Posterior cingulate gyrus (tissue), 11 donors: ENCODE measurements at places on chromosomes 5 and 9.

GRCh38 chr9:137452761-137453642, 6.1 kb downstream of the NSMF start:
- DNase-seq = peak; percentile 64

DNA sequence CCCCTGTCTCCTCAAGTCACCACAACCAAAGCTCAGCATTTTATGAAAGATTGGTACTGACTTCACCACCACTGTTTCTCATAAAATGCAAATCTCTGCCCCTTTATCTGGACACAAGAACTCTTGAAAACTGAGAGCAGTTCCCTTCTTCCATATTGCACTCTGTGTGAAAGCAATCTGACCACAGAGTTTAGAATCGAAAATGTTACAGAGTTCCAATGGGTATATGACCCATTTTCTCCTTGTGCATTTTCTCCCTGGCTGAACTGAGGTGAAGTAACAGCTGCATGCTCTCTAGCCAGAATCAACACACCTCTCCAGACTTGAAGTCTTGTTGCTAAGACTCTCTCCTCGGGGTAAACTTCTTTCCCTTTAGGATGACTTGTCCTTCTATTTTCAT, 111.0 kb upstream of the PLCXD3 start:
- DNase-seq = no peak

- DNase-seq = peak; percentile 71
Observed at GRCh38 chr9:137406876-137407589, 15.9 kb downstream of the EXD3 start.

DNA sequence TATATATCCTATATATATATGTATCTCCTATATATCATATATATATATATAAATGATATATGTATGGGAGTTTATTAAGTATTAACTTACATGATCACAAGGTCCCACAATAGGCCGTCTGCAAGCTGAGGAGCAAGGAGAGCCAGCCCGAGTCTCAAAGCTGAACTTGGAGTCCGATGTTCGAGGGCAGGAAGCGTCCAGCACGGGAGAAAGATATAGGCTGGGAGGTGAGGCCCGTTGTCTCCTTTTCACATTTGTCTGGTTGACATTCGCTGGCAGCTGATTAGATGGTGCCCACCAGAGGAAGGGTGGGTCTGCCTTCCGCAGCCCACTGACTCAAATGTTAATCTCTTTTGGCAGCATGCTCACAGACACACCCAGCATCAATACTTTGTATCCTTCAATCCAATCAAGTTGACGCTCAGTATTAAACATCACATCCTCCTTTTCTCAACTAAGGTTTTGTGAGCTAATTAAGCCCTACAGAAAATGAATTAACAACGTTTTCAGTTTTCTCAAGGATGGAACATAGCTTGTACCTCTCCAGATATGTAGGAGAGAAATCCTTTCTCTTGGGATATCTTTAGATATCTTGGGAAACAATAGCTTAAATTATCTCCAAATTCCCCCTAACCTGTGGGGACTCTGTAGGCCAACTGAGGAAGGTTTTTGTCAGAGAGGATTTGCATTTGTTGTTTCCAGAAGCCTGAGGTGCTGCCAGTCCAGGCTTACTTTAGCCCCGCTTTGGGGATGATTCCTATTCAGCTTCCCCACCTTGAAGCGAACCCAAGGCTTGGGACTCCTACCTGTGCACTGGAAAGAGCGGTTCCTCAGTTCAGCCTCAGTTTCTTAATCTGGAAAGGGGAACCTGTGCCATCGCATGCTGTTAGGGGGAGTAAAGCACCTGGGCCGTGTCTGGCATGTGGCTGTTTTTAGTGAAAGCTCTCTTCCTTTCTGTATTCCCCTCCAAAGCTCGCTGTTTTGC, 163.2 kb downstream of the CACNA1B start:
- DNase-seq = no peak

DNA sequence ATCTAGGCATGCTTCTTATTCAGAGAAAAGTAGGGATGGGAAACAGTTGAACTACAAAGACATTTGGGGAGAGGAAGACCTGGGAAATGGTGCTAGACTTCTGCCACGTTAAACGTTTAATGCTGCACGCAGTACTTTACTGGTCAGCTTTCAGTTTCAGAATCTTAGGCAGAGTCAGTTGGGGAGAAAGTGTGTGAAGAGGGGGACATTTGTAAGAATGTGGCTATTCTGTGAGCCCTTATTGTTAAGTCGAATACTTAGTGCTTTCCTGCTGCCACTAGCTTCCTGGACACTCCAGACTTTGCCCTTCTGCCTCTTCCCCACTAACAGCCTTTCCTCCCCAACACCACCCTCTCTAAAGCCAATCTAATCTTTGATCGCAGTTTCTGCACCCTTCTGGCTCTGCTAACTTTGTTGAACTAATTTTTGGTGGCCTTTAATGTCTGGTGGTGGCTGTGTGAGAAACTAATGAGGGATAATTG, 6.1 kb downstream of the CYSTM1 start:
- DNase-seq = no peak

DNA sequence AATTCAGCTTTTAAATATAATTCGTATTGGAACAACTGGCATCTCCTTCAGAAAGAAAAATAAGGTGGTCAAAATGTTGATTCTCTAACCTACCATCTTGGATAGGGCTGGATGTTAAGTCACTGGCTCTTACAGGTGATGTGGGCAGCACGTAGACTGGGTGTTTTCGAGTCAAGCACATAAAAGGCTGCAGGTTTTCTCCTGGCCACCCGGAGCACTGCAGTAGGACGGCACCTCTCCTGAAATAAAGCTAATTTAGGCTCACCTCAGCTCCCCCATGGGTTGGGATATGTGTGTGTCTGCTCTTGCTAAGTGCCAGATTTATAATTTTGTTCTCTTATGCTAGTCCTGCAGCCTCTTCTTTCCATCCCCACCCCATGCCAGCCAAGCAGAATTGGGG, 80.3 kb downstream of the IQGAP2 start:
- DNase-seq = no peak

DNA sequence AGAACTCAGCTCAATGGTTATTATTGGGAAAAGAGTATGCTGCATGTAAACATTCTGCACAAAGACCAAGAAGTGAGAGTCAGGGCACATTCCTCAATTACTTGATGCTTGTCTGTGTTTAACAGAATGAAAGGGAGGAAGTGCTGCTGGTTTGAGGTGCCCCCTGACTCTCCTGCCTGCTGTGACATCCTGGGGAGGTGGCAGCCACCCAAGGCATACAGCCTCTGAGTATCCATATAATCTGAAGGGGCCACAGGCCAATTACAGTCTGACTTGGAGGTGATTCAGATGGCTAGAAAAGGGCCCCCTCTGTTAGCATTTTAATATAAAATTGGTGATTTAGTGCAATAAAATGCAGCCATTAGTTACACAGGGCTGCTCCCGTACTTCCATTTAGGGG, 313.8 kb downstream of the ASTN2 start:
- DNase-seq = no peak

- no peak for DNase-seq
Observed at GRCh38 chr9:10678790-10679189, 66.0 kb upstream of the PTPRD start.

- no peak for DNase-seq
Observed at GRCh38 chr5:56677690-56678305, 137.6 kb upstream of the MAP3K1 start.

DNA sequence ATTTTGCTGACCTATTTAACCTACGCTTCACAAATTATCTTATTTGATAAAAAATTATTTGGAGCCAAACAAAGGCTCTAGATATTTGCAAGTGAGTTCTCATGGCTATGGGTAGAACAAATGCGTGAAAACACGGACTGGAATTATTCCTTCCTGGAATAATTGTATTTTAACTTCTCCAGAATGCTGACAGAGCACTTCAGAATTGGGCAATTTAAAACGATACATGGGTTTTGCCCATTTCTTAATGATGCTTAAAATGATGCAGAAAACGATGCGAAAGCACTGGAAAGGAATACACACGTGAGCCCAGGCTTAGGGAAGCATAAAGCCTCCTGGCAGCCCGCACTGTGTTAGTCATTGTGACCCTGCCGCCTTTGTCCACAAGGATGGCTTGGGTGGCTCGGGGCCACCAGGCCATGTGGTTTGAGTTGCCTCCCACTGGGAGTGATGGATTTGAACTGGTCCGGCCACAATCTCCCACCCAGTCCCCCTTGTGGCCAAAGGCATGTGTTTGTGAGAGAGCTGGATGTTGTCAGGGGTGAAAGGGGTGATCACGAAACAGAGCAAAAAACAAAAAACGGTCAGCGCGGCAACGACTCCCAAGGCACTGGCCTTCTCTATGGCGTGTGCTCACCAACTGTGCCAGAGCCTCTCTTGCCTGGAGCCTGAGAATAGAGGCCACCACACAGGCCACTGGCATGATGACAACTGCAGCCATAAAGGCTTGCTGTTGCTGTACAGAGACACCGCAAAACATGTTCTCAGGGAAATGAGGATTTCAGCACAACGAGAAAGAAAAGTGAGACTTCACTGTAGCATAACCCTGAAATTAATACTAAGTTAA, 234.2 kb upstream of the ADAMTS16 start:
- DNase-seq = peak; percentile 43

GRCh38 chr5:74953937-74954720, 87.9 kb upstream of the FAM169A start:
- no peak for DNase-seq

- peak; percentile 66 for DNase-seq
Observed at GRCh38 chr5:180810959-180811622, 8.5 kb upstream of the MGAT1 start.

DNA sequence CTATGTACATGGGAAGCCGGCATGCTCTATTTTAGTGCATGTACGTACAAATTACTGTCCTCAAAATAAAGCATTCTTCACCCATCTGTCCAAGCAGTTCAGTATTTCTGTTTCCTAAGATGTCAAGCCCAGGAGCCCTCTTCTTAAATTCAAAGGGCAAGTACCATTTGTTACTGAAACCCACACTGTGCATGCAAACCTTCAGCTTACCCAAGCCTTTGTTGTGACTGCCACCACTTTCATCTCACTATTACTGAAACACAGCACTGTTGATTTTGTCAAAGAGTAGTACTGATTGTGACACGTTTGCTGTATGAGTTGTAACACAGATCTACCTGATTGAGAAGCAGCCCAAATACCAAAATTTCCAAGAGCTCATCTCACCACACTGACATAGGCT, 390.4 kb upstream of the IZUMO3 start:
- no peak for DNase-seq

- DNase-seq = no peak
Observed at GRCh38 chr9:16060436-16061129, 507.7 kb downstream of the CCDC171 start.

DNA sequence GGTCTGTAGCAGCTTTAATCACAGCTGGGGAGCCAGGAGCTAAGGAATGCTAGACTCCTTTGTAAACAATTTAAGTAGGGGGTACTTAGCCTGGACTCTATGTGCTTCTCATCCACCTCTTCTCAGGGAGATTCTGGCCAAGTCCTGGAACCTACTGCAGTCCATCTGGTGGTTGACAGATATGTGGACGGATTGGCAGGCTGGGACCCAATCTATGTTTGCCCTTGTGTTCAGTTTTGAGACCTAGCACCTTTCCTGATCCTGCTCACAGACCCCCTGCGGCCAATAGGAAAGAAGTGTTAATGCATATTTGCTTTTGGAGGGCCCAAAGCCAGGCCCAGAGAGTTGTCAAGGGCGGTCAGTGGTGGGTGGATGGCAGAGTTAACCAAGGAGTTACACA, 6.4 kb downstream of the SLC22A5 start:
- DNase-seq = no peak

GRCh38 chr9:97767891-97768290, 70.8 kb upstream of the XPA start:
- no peak for DNase-seq

DNA sequence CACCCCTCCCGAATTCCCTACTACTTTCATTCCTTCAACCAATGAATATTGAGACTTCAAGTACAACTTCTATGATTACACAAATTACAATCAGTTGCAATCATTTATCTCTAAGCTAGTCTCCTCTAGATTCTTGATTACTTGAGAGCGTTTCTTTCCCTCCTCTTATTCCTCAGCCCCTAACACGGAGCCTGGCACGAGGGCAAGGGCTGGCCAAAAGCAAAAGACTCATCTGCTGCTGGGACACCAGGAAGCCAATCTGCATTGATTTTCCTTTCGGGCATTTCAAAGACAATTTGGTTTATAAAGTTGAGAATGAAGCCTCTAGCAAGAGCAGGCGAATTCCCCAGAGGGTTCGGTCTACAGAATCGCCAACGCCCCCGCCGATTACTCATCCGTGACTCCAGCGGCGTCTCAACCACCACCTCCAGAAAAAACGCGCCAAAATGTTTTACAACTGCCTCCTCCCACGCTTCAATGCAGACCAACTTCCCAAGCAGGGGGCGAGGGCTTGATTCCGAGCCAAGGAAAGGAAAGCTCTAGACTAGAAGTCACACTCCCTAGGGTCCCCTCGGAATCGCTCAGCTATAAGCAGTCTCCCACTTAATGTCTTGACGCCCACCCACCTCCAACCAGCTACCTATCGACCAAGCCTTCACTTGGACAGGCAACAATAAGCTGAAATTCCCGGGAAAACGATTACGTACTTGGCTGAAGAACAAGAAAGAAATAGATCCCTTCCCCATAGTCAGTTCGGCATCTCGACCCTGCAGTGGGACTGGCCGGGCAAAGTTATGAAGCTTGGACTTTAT, 1.5 kb downstream of the PCSK1 start:
- DNase-seq = no peak

DNA sequence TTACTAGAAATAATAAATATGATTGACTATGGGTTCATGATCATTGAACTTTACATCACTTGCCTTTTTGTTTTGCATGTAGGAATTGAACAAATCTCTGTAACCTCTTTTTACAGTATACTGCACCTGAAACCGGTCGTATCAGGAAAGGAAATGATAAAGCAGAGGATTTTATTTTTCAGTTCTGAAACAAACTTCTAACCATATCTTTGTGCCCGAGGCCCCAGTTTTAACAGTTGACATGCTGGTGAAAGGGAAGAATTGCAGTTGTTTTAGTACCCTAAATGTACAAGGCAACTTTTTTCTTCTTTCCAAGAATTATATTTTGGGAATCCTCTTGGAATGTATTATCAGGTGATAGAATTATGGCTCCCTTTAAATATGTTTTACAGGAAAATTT, 27.8 kb downstream of the TMEM38B start:
- DNase-seq = no peak

DNA sequence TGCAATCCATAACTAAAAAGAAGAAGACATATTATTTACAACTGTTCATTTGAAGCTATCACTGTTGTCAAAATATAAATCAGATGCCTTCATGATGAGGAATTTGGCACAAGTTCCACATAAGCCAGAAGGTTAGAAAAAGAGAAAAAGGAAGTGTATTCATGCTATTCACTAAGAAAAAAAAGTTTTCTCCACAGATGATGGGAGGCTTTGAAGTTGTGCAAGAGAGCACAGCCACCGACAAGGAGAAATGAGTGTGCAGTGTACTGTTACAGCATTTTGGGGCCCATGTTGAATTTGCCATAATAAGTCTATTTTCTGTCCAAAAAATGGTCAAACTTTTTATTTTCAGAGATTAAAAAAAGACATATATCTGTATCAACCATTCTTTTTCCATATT, 32.9 kb upstream of the IFNK start:
- DNase-seq = no peak
